AML-193 (cell line): ENCODE measurements at places on chromosomes 3 and 15.

- no peak for DNase-seq
Measured at GRCh38 chr3:30347679-30348216, 258.7 kb upstream of the TGFBR2 start.

DNA sequence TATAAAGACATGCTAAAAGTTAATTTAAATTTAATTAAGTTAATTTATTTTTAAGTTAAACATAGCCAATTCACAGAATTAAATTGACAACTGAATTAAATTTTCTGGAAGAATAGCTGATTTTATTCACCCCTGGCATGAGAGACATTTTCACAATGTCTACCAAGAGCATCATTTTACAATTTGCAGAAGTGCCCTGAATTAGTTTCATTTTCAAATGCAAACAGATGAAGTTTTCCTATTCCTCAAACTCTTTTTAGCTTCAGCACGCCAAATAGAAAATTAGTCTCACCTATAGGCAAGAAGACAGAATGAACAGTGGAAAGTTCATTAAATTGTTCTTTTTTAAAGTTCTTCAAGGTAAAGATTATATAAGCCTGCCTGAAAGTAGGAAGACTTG lies 259.3 kb downstream of the ZBBX start:
- DNase-seq, result peak; percentile 48

DNA sequence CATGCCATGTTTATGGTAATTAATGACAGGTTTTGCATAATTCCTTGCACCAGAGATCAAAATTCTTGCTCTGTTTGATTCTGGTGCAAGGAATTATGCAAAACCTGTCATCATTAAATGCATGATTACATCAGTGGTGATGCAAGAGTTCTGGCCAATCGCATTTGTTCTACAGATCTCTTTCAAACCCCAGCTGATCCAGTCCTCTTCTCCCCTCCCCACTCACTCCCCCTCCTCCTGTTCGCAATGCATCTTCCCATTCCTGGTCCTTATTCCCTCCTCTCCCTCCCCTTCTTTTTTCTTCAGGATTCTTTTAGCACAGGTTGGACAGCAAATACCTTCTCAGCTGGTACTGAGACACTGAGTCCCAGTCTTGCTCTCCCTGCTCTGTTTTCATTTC lies 82.1 kb downstream of the GABRB3 start:
- DNase-seq, result no peak

DNA sequence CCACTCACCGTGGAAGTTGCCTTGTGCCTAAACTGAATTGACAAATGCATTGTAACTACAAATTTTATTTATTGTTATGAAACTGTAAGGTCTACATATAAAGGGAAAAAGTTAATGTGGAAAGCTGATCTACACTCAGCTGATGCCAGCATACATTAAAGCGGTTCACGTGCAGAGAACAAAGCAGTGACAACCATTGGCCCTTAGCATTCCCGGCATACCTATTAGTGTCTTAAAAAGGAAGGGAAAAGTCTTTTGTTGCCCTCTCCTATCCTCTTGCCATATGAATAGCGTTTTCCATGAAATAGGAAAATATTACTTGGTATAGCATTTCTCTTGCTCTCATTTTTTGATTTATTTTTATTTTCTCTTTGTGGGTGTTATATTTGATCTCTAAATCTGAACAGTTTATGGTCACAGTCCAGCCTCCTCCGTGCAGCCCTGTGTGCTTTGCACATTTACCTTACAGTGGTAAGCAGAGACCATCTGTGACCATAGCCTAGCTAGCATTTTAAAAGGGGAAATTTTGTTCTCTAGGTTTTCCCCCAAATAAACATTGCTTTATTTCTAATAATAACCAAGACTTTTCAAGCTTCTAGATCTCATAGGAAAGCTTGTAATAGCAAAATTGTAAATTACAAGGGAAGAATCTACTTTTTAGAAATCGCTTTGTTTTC lies 89.7 kb upstream of the CGNL1 start:
- no peak for DNase-seq

DNA sequence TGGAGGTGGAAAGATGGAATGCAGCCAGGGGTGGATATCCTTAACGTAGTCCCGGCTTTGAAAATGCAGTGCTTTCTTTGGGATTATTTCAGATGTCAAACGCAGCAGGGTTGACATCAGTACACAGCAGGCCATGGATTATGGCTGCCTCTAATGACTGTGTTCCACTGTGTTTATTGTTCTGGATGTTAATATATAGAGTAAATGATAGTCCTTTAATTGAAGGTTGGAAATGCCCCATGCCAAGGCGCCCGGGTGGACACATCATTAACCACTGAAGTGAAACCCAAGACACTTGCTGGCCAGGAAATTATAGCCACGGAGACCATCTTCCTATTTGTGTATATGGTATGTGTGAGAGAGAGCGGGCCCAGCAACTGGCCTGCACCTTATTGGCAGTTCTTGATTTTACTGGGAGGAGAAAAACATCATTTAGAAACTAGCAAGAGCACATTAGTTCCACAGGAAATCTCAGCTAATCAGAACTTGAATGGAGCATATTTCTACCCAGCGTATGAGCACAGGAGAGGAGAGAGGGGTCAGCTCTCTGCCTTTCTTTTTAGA lies 254.9 kb upstream of the RASGRP1 start:
- no peak for DNase-seq

- DNase-seq, result no peak
Measured at GRCh38 chr3:44066806-44067205, 174.9 kb upstream of the TOPAZ1 start.

- DNase-seq, result no peak
Measured at GRCh38 chr3:41569632-41570305, 370.5 kb downstream of the CTNNB1 start.

DNA sequence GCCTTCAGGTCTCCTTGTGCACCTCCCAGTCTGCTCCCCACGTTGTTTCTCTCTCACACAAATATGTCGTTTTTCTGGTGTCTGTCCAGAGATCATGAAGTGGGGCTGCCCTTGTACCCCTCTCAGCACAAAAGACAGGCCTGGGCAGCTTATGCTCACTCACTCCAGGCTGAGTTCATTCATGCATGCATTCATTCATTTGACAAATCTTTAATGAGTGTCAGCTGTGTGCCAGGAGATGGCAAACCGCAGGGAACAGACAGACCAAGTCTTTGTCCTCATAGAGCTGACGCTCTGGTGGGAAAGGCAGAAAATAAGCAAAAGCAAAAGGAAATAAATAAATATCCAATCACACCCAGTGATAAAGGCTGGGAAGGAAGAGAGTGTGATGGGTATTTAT lies 7.6 kb upstream of the TRH start:
- no peak for DNase-seq

DNA sequence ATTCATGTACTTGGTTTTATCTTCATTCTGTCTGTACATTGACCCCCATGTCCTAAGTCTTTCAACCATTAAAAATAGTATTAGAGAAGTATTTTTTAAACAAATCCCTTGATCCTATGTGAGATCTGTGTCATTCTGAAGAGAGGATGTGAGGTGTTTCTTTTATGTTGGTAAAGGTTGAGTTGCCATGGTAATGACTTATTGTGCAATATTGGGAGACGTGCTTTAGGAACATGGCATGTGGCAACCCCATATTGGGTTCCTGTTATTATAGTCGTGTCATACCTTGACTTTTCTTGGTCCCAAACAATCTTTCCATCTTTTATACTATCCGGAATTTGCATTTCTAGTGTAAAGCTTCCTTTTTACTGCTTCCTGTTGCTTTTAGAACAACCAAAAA lies 203.1 kb downstream of the KCNAB1 start:
- DNase-seq, result no peak

DNA sequence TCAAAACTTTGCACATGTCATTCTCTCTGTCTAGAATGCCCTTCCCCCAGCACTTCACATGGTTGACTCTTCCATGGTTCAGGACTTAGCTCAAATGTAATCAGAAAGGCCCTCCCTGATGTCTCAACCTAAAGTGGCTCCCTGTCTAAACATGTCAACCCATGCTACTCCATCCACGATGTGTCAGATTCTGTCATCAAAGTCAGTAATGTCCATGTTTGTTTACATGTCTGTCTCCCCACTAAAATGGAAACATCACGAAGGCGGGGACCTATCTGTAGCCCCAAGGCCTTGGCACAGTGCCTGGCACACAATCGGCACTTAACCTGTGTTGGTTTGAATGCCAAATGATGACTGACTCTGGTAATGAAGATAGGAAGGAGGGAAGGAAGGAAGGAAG lies 20.8 kb upstream of the SNTN start:
- no peak for DNase-seq

DNA sequence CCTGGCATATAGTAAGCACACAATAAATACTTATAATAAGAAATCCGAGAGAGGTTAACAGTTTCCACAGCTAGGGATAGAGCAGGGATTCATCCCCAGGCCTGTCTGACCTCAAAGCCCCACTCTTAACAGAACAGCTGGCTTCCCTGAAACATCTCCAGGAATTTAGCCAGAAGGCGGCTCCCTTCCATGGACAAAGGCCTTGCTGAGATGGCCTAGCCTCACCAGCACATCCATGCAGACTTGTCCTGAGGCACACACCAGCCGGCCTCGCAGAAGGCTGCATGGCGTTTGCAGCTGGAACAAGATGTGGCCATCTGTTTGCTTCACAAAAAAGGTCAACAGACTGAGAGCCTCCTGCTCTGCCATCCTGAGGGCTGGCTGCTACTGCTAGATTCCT lies 245.4 kb downstream of the SLCO3A1 start:
- DNase-seq, result no peak

DNA sequence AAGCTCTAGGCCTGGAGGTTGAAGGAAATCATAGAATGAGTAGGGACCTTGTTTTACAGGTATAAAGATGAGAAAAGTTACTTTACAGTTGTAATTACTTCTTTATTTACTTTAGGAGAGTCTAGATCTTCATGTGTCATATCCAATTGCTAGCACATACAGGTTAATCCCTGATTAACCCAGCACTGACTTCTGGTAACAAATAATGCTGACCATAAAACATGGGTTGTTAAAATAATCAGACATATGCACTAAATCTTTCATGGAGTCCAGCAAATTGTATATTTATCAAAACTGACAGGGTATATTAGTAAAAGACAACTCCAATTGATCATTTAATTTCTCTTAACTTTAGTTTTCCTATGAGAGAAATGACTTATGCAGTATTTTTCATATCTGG lies 245.2 kb downstream of the NFKBIZ start:
- no peak for DNase-seq

- no peak for DNase-seq
Measured at GRCh38 chr15:93730724-93731123, 500.6 kb upstream of the MCTP2 start.

- DNase-seq, result no peak
Measured at GRCh38 chr15:38528294-38528693, 36.3 kb downstream of the RASGRP1 start.

- DNase-seq, result no peak
Measured at GRCh38 chr3:188534633-188535032, 380.7 kb downstream of the LPP start.

- DNase-seq, result no peak
Measured at GRCh38 chr3:56955492-56956111, 104.9 kb upstream of the SPATA12 start.

DNA sequence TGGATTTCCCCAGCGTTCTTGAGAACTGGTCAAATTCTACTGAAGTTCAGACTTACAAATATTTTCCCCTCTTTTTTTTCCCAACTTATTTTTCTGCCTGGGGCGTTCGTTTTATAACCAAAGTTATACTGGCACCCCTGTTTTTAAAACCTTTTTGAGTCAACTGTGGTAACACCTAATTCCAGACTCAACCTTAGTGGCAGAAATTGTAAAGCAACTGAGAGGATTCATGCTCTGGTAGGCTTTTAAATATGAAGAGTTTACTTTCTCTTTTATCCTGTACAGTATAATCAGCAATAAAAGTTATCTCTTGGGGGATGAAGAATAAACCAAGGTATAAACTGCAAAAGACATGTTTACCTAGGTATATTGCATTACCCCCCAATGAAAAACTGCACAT lies 2.3 kb downstream of the IL5RA start:
- no peak for DNase-seq

DNA sequence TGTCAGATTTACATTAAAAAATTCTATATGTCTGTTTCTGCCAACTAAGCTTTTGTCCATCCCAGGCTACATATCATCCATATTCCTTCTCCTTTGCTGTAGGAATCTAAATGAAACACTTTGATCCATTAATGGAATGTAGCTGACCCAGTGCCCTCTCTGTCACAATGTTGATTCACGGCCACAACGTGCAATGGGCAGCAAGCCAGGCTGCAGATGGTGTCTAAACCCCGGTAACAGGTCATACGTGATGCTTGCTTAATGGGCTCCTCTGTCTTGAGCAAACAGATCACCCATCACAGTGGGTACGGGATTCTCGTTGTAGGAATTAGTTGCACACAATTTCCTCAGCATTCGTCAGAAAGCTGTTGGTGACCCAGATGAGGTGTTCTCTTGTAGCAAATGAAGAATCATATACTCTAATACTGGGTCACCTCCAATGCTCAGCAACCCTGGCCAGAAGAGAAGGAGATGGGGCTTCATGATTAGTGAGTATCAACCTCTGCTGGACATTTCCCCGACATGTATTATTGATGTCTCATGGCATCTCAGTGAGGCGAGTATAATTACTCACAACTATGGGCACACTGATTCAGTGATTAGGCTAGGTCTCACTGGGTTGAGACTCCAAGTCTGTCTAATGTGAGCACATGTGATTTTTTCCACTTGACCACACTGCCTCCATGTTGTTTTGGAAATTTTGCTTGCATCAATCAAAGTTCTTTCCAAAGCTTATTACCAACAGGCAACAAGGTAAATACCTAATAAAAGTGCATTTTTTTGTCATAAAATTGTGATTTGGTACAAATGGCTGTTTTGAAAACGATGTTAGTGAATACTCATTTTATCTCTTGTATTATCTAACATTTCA lies 12.9 kb upstream of the DCBLD2 start:
- DNase-seq, result no peak

DNA sequence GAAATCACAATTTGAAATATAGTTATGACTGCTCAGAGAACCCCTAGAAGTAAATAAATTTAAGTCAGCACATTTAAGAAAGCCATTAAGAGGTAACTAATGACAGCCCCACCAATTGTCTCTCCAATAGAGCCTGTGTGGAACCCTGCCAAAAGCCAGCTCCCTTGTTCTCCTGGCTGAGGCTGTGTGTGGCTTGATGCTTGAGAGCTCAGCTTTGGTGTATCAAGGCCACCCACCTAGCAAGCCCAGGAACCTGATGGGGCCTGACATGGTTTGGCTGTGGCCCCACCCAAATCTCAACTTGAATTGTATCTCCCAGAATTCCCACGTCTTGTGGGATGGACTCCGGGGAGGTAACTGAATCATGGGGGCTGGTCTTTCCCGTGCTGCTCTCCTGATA lies 106.9 kb downstream of the LRRN1 start:
- no peak for DNase-seq
